Tongue (tissue), 3 donors: ENCODE measurements at places on chromosomes 6 and 20. TPM values are rescaled to one million over a fixed set of nuclear protein-coding genes. Genes with fewer than 3 reads are reported as not detected.

GRCh38 chr6:139231206-139231605 is 60.6 kb downstream of the TXLNB start:
- DNase-seq, result no peak

LAMA2 gene
- 320 TPM for total RNA-seq

DNA sequence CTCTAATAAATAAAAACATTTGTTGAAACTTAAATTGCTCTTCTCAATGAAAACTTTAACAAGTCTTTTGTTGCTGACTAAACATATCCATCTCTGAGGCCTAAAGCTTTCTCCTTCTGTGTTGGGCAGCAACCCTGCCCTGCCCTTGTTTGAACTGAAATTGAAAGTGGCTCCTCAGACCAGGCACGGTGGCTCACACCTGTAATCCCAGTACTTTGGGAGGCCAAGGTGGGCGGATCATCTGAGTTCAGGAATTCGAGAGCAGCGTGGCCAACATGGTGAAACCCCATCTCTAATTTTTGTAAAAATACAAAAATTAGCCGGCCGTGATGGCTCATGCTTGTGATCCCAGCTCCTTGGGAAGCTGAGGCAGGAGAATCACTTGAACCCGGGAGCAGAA is 29.2 kb upstream of the GNRH2 start:
- no peak for DNase-seq

- no peak for DNase-seq
Observed at GRCh38 chr6:72267470-72267869, 354.4 kb upstream of the KCNQ5 start.

- no peak for DNase-seq
Observed at GRCh38 chr6:63936399-63936798, 300.8 kb downstream of the PHF3 start.

GRCh38 chr20:62961799-62962198 is 9.3 kb downstream of the SLC17A9 start:
- DNase-seq, result no peak

GRCh38 chr6:52635049-52635577 is 35.8 kb upstream of the TMEM14A start:
- DNase-seq, result no peak

DNA sequence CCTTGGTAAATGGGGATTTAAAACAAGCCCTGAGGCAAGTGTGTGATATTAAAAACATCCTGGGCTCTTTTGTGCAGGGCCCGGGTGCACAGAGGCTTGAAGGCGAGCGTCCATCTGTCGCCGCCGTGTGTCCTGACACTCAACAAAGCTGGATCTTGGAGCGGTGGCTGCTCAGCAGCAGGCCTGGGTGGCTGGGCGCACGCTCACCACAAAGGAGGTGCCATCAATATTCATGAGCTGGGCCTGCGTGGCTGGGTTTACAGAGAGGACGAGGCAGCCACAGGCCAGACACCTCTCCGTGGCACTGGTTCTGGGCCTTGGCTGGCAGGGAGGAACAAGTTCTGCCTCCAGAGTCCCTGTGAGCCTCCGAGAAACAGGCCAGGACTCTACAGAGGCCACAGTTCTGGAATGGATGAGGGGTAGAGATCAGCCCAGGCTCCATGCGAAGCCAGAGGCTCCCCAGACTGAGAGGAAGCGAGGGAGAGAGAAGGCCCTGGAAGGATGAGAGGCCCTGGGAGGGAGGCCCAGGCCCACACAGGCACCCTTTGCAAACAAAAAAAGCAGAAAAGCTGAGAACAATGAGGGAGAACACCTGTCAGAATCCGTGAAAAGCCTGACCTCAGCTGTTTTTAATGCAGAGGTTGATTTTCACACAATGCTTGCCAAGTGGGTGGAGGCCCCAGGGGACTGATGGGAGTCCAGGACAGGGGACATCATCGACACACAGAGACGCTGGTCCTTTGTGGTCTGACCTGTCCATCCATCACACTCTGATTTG is 21.9 kb downstream of the BHLHE23 start:
- DNase-seq, result no peak

GRCh38 chr20:46897328-46897880 is 2.8 kb downstream of the EYA2 start:
- peak; percentile 49 for DNase-seq

DNA sequence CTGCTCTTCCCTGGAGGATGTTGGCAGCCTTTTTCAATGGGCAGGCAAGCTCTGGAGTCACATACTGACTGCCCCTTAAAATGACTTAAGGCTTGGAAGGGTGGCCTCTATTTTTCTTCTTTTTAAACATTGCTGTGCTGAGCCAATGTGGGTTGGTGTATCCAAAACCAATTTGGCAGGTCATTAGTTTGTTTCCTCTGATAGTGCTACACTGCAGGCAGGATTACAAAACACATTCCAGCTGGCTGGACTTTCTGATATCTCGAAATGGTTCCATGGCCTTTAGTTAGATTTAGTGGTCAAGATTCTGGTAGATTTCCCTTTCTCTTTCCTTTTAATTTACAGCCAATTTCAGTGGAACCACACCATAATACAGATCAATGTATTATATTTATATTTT is 28.1 kb upstream of the BMP2 start:
- no peak for DNase-seq

DNA sequence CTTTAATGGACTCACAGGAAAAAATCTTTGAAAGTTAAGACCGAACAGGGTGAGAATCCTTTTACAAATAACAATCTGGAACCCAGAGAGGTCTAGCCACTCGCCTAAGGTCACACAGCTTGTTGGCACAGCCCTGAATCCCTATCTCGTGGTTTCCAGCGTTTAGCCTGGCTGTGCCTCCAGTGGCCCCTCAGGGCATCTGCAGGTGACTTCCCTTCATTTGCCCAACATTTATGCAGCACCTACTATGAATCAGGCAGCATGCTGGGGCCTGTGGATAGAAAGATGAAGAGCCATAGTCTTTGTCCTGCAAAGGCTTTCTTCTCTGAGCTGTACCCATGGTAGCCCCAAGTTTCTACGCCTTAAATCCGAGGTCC is 2.6 kb upstream of the NR2E1 start:
- no peak for DNase-seq

DNA sequence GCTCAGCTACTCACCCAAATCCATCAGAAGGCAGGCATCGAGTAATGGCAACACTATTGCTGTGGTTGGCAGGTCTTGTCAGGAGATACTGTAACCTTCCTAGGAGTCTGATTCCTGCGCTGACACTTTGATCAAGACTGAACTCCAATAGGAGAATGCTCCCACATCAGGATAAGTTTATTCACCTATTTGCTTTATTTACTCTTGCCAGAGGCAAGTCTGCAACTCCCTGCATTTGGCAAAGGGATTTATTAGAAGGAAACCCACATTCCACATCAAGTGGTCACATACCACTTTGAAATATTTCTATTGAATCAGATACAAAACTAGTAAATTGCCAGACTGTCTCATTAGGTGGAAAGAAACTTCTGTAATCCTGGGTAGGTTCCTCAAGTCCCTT is 43.5 kb downstream of the ZFAND3 start:
- no peak for DNase-seq

DNA sequence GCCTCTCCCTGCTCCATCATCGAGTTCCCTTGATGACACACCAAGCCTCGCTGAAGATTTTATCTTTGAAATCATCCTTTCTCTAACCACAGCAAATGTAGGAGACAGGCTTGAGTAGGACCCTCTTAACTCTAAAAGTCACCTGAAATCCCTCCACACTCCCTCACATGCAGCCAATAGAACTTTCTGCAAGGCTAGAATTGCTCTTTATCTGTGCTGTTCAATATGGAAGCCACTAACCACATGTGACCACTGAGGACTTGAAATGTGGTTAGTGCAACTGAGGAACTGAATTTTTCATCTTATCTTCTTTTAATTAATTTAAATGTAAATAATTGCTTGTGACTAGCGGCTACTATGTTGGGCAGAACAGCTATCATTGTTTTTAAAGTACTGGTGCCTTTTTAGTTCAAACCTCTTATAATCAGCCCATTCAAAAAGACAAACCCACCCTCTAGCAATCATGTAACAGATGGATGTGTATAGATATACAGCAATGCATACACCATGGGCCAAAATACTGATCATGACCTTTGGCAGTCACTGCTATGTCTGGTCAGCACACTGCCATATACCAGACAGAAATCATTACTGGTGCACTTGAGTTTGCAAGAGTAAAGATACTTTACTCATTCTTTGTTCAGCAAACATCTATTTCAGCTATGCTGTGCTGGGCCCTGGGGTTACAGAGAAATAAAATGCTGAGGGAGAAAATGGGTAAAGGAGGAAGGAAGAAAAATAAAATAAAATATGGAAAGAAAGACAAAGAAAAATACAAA is 50.0 kb downstream of the GFOD1 start:
- no peak for DNase-seq

WFDC12 gene
- total RNA-seq, result not detected

GRCh38 chr6:136127873-136128272 is 122.2 kb downstream of the MTFR2 start:
- DNase-seq, result no peak

DNA sequence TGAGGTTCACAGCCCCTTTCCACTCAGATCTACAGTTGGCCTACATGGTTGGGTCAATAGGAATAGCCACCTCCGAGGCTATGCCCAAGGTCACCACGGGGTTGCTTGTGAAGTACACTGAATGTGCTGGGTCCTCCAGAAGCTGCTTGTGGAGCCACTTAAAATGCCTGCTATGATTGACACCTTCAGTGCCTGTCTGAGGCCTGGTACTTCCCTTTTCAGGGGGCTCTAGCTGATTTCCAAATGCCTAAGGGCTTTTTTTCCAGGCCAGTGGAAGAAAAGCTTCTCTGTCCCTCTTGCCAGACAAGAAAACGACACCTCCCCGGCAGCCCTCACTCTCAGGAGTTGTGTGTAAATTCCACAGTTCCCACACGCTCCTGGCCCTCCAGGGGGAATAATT is 6.3 kb upstream of the NXT1 start:
- DNase-seq, result no peak
